Esophagus mucosa (tissue), 1 donor: ENCODE measurements at places on chromosomes 13 and 19. TPM values are rescaled to one million over a fixed set of nuclear protein-coding genes. Genes with fewer than 3 reads are reported as not detected.

The FGF22 gene
- 0.12 TPM for total RNA-seq

The SWSAP1 gene
- 2.5 TPM for total RNA-seq

- no peak for ATAC-seq
These were observed 275.3 kb upstream of the KLF12 start for GRCh38 chr13:74409551-74409950.

GRCh38 chr19:48741129-48741999, 954 bp upstream of the RASIP1 start:
- ATAC-seq: peak; percentile 57

DNA sequence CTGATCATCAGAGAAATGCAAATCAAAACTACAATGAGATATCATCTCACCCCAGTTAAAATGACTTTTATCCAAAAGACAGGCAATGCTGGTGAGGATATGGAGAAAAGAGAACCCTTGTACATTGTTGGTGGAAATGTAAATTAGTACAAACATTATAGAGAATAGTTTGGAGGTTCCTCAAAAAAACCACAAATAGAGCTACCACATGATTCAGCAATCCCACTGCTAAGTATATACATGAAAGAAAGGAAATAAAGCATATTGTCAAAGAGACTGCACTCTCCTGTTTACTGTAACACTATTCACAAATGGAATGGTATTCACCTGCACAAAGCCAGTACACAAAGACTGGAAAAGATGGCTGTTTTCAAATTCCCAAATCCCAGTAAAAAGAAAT, 1233.7 kb downstream of the PCDH17 start:
- ATAC-seq: no peak

DNA sequence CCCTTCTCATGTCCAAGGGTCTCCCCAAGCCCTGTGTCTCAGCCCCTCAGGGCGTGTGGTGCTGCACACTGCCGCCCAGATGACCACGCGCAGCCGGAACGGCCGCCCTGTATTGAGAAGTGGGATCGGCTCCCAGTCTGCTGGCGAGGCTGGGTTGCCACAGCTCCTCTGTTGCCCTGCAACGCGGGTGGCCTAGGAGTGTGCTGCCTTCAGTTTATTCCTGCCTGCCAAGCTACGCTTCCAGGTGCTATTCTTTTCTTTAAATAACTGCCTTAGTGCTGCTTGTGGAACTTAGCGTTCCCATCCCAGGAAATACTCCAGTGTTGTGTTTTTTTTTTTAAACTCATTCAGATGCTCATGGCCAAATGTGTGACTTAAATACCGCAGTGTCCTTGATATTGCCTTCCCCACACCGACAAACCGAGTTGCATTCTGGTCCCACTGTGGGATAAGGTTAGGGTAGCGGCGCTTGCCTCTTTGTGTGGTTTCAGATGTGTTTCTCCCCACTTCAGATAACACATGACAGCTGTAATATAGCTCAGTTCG, 16.6 kb downstream of the ACTN4 start:
- ATAC-seq: no peak

DNA sequence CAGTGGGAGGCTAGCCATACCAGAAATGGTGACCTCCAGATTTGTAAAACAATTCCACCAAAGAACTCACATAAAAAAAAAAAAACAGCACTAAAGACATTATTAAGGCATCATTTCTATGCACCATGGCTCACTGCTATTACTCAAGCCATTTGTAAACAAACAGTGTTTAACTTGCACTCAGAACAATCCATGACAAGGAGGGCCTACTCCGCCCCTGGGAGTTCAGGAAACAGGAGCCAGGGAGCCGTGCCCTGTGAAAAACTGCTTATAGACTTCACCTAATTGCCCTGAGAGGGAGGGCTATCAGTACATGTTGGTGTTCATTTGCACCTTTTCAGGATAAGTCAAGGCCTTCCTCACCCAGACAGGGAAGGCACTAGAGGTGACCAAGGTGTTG, 103.2 kb downstream of the ZNF429 start:
- no peak for ATAC-seq

DNA sequence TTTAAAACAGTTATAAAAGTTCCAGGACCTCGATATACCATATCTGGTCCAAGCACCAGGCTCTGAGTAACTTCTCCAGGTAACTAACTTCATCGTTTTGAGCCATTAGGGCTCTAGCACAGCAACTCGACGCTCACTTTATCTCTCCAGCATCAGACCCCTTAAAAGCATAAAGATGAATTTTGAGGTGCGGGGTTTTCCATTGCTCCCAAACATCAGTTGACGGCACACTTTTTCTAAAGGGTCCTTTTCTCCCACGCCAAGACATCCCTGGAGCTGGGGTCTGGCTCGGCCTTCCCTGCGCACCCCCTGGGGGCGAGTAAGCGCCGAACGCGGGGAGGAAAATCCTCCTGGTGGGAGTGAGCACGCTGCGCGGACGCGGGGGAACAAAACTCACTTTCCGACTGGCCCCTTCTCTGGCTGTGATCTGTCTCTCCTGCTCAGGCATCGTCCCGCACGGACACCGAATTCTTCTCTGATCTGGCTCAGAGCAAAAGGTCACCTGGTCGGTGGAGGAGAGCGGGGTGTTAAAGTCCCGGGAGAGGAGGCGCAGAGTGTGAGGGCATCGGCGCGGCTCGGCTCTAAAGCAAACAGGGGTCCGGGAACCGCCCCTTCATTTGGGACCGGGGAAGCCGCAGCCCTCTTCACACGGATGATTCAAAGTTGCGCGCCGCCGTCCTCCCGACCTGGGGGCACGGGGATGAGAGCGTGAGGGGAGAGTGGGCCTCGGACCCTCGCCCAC, at the start of gene ATP7B:
ATP7B (minus strand) TSS at position 561 of the 742 bp plus-strand sequence; CDS start at position 448, 113 bp downstream.
- peak; percentile 18 for ATAC-seq

DNA sequence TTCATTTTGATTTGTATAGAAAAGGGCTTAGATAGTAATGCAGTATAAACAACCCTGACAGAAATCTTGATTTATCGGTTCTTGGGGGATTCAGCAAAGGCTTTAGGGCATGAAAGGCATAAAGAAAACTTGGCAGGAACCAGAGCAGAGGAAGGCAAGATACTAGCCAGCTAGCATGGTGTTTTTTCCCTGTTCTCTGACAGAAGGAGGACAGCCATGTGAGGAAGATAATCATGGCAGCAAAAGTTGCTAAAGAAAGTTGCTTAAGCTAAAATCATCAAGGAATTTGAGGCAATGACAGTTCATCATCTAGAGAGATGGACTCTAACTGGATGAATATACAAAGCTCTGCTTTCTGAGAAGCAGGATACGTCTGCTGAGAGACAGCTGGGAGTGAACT, 294.1 kb downstream of the KCNRG start:
- no peak for ATAC-seq

DNA sequence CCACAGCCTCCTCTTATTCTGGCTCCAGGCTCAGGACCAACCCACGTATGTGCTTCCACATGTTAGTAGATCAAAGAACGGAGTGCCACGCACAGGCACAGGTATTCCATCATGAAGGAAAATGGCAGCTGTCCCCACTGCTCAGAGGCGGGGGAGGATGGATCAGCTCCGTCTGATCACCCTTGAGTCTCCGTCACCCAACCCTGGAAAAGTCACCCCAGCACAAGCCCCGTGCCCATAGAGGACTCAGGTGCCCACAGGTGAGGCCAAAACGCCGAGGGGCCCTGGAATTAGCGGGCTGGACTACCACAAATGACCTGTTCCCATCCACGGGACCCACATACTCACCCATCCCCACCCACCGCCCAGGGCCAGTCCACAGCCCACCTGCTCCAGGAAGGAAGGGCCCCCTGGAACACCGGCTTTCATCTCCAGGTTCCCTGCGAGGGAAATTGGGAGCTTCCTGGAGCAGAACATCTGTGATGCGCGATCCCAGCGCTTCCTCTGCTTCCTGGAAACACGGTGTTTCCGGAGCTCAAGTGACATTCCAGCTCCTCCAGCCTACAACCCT, 120.5 kb upstream of the SPACA7 start:
- no peak for ATAC-seq

GRCh38 chr19:30060531-30061222, 118.6 kb downstream of the URI1 start:
- no peak for ATAC-seq

DNA sequence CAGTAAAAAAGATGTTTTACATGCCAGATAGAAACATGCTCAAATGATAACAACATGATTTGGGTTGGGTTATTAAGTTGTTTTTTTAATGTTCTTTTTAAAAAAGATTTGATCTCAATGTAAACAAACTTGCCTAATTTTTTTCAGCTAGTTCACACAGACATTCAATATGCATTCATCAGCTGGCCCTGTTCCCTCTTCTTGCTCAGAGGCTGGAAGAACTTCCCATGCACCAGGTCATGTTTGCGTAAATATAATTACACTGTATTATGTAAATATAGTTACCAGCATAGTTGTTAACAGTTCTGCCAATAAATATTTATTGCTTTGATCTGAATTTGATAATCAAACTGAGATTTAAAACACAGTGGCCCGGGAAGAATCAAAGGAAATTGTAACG, 70.6 kb downstream of the ATP11A start:
- ATAC-seq: no peak

GRCh38 chr13:68234274-68234673, 1004.1 kb upstream of the PCDH9 start:
- ATAC-seq: no peak

DNA sequence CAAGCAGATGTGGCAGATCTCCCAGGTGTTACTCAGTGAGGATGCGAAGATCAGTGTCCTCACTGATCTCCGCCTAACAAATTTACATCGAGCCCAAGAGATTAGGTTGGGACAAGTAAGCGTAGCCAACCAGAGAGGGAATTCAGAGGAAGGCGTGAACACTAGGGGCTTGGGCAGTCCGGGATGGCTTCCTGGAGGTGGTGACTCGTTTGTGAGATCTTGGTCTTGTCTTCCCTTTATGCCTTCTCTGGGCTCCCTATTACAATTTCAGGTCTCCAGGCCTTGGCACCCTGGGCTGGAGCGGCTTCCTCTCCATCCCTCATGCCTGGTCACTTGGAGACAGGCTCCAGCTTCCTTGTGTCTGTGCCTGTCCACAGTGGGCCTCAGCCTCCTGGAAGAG, 6.2 kb downstream of the SF3A2 start:
- ATAC-seq: no peak

GRCh38 chr19:5927441-5927821, 13.4 kb downstream of the CAPS start:
- ATAC-seq: no peak

- ATAC-seq: no peak
These were observed 2.5 kb upstream of the PLEKHF1 start for GRCh38 chr19:29662604-29663404.

GRCh38 chr13:63190742-63191141, 1775.1 kb upstream of the PCDH20 start:
- no peak for ATAC-seq

DNA sequence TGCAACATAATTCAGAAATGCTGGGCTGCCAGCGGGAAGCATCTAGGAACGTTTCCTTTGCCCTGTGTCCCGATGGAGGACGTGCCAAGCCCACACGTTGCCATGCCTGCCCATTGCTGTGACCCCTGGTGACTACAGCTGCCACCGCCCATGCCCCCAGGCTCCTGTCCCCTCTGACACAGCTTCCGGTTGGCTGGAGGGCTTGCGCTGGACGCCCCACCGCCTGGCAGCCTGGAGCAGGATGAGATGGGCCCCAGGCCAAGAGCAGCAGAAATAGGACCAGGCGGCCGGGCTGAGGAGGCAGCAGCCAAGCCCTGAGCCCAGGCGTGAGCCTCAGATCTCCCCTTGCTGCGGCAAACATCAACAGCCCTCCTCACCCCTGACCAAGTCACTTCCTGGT, 125.9 kb downstream of the COL4A2 start:
- peak; percentile 47 for ATAC-seq

DNA sequence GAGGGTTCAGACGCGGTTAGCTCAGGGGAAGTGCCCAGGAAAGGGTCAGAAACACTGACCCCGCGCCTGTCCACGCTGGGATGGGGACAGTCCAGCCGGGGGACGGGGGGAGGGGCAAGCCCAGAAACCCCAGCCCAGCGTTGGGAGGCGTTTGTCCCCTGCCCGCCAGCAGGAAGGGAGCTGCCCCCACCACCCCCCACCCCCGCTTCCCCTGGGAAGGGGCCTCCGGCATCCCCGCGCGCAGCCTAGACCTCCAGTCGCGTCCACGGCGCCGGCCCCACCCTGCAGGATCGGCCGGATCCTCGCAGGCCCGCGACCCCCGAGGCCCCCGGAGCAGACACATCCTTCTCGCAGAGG, 277 bp downstream of the GIPC1 start:
- ATAC-seq: peak; percentile 4

DNA sequence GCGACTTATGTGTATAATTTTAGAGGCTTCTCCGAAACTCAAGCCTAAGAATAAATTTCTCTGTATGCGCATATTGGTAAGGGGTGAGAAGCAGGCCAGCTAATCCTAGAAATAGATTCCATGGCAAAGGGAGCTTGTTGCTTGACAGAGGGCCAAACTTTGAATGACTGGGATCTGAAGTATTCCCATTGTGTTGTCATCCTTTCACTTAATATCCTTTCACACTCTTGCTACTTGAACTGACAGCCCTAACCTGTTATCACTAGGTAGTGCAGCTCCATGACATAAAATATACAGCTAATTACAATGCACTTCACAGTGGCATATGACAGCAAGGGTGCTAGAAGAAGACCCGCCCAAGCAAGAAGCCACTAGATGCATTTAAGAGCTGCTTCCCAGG, 309.8 kb downstream of the OXGR1 start:
- no peak for ATAC-seq
